Ureter (tissue), 1 donor: ENCODE measurements at places on chromosomes 7 and 10. TPM values are rescaled to one million over a fixed set of nuclear protein-coding genes. Genes with fewer than 3 reads are reported as not detected.

SUN3 gene
- not detected for total RNA-seq

DNA sequence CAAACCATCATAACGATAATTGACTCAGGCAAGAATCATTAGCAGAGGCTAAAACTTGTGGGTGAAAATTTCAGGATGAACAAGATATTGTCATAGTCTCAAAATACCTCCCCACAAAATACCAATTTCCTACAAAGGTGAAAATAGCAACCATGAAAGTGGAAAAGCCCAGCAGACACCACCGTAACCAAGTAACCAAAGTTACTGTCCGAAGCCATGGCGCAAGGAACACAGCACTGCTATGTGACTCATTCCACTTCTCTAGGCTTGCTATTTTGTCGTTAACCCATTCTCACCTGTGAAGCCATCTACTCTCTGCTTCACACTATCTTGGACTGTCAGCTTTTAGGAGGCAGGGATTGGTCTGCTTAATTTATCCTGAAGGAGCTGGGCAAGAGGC, 113.8 kb upstream of the CACUL1 start:
- DNase-seq: no peak

DNA sequence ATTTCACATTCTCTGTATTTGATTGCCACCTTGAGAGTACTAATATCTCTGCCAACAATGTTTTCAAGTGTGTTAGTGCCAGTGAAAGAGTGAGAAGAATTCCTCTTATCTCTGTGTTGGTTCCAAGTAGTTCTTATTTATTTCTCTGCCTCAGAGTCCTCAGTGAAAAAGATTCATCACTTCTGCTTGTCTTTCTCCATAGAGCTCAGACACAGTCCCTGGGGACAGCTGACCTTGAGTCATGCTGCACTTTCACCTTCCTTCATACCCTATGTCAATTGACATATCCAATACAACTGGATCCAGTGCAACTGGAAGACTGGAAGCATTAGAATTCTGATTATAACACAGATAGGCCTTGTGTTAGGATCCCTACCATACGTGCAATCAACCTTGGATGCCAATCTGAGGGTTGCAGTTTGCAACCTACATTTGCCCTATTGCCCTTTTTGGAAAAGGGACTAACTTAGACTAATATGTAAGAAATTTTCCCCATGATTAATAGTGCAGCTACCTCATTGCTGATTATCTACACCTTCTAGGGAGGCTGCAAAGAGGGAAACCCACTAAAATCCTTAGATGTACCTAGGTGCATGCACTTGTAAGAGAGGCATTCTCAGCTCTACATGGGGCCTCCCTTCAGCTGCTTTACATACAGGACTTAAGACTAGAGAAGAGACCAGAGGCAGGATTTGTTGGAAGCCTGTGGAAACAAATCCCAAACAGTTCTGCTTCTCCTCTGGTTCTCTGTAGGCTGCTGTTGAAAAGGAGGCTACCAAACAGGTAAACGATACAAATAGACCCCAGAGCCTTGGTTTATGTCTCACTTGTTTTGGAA, 8.4 kb downstream of the IFIT2 start:
- no peak for DNase-seq

MAT1A gene
- 0.75 TPM for total RNA-seq

- DNase-seq: no peak
Observed at GRCh38 chr10:62437696-62438095, 63.5 kb downstream of the ZNF365 start.

- DNase-seq: no peak
Observed at GRCh38 chr10:784403-785088, 95.1 kb upstream of the DIP2C start.
